ENCODE measurements at places on chromosomes 7 and 10.

- no peak overlapping the region for H3K27ac ChIP-seq
- no peak overlapping the region for H3K4me3 ChIP-seq
- DNase-seq: no peak
- peaks cover 31% of the 10 kb centered on the region for H3K4me1 ChIP-seq
- no peaks in the 10 kb centered on the region for H3K27me3 ChIP-seq
Observed at GRCh38 chr10:70166394-70166793, 3.9 kb downstream of the SAR1A start.

GRCh38 chr7:48085433-48085791, 3.7 kb upstream of the UPP1 start:
- no peaks in the 10 kb centered on the region for H3K36me3 ChIP-seq
- H3K4me3 ChIP-seq: no peak overlapping the region
- DNase-seq: no peak

DNA sequence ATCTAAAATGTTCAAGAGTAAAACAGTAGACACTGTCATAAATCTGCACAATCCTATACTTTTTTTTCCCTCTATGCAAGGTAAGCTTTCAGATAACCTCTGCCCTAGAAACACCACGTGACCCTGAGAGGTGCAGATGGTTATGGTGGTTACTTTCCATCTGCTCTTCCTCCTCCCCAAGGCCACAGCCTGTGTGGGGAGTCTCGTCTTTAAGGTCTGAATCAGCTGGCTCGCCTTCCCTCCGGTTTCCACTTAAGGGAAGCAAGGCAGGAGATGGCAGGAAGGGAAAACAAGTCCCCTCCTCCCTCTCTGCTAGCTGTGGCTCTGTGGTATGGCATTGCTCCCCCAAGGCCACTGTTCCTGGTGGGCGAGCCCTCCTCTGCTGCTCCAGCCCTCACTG, 181.8 kb downstream of the GLI3 start:
- H3K4me1 ChIP-seq: peaks cover 4% of the 10 kb centered on the region
- no peak overlapping the region for H3K4me3 ChIP-seq
- no peak for DNase-seq
- no peaks in the 10 kb centered on the region for H3K27me3 ChIP-seq
- H3K36me3 ChIP-seq: peaks cover 9% of the 10 kb centered on the region

DNA sequence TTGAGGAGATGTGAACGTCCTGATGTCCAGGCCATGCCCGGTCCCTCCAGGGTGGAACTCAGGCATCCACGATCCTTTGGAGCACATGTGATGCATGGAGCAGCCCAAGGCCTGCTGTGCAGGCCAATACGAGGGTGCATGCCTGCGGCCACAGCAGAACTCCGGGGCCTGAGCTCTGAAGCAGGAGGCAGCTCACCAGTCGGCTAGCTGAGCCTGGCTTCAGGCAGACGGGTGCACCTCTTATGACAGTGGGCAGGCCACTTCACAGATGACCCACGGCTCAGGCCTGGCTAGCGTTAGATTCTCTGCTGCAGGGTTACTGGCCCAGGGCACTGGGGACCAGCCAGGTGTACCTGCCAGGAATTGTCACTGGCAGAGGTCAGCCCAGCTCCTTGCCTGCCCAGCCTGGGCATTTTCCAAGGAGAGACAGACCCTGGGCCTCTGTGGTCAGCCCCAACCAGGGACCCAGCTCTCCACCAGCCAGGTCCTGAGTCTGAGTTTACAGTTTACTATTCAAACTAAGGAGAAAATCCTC, 29.6 kb upstream of the INPP5A start:
- H3K27me3 ChIP-seq: no peaks in the 10 kb centered on the region
- DNase-seq: no peak
- no peak overlapping the region for H3K4me3 ChIP-seq
- H3K4me1 ChIP-seq: no peaks in the 10 kb centered on the region

DNA sequence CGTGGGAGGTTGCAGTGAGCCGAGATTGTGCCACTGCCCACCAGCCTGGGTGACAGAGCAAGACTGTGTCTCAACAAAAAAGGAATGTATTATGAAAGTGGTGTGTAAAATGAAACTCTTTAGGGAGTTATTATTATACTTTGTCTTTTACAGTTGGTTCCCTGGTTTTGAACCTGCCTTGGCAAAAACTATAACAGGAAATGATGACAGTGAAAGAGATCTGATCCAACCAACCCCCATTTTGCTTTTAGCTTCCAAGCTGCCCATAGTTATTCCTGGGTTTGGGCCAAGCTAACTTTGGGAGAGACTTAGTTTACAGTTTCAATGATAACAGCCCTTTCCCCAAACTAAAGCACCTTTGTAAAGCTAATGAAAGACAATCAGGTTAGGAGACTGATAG, 34.1 kb upstream of the NMT2 start:
- no peaks in the 10 kb centered on the region for H3K36me3 ChIP-seq
- no peak overlapping the region for H3K4me3 ChIP-seq
- no peak for DNase-seq
- H3K27ac ChIP-seq: no peak overlapping the region
- no peaks in the 10 kb centered on the region for H3K27me3 ChIP-seq

DNA sequence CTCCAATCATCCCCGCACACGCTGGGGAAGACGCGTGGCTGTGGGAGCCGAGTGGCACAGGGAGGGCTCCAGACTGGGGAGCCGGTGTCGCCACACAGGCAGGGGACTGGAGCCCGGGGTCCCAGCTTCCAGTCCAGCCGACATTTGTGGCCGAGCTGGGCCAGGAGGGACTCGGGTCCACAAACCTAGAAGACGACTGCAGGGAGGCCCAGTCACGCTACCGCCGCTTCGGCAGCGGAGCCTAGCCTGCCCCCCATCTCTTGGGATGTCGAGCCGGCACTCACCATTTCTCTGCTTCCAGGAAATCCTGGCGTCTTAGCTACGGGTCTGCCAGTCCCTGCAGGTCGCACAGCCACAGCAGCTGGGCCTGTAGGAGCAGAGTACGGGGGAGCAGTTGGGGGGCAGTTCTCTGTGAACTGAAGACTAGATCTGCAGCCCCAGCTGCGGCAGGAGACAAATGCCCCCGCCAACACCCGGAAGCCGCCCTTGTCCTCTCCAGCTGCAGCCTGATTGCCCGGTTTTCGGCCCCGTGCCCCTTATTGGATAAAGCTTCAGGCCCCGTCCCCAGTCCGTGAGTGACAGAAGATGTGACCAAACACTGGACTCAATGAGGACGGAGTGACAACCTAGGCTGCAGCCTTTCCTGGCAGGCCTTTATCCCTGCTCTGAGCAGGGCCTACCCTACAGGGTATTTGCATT, 270.7 kb downstream of the ZNF33B start:
- H3K27me3 ChIP-seq: no peaks in the 10 kb centered on the region
- peak overlapping the region; percentile 63 for H3K27ac ChIP-seq

DNA sequence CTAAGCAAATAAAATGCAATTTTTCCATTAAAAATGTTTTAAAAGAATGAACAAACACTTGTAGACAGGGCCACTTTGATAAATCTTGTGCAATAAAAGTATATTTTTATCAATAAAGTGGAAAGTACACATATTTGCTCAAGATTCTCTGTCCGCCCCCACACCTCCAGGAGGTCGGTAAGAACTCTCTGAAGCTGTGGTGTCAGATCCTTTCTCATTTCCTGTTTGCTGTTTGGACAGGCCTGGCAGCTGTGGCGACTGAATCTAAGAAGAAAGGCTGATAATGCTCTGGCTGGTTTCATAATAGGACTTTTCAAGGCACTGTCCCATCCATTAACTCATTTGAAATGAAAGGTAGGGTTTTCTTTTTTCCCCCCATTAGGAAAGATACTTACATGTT, 15.3 kb upstream of the ASB4 start:
- DNase-seq: no peak
- no peak overlapping the region for H3K4me3 ChIP-seq
- H3K36me3 ChIP-seq: no peaks in the 10 kb centered on the region
- no peaks in the 10 kb centered on the region for H3K27me3 ChIP-seq
- H3K4me1 ChIP-seq: peaks cover 41% of the 10 kb centered on the region
- H3K27ac ChIP-seq: no peak overlapping the region
